Renal pelvis (tissue), 12 donors: ENCODE measurements at places on chromosomes 4 and X. TPM values are rescaled to one million over a fixed set of nuclear protein-coding genes. Genes with fewer than 3 reads are reported as not detected.

SCML2 gene
- polyA plus RNA-seq = 11.4 TPM

TRAM1L1 gene
- 15.4 TPM for polyA plus RNA-seq

CENPU gene
- polyA plus RNA-seq = 43.1 TPM

GCNA gene
- polyA plus RNA-seq = 2.1 TPM

GRCh38 chr4:109672169-109672930 lies 30.9 kb downstream of the CASP6 start:
- DNase-seq = no peak

DNA sequence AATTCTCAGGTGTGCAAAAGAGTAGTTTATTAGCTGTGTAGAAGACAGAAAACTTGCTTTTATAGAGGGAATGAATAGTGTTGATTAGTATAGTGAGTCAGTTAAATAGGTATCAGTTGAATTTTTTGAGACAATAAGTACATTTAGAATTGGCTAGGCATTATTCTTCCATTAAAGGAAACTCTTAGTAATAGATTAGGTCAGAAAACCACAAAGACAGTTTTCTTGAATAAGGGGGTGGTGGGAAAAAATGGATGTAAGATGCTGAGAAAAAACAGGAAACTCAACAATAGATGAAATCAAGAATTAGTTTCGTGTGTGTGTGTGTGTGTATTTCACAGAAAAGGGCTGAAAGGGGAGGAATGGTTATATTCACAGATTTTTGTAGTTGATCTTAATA lies 16.8 kb downstream of the CD38 start:
- DNase-seq = no peak

DNA sequence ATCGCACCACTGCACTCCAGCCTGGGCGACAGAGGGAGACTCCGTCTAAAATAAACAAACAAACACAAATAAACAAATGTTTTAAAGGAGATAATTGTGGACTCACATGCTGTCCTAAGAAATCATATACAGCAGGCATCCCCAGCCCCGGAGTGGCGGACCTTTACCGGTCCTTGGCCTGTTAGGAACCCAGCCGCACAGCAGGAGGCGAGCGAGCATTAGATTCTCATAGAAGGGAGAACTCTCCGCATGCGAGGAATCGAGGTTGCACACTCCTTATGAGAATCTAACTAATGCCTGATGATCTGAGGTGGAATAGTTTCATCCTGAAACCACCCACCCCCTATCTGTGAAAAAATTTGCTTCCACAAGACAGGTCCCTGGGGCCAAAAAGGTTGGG lies 39.0 kb downstream of the EIF2S3 start:
- DNase-seq = no peak
